Vagina (tissue), 2 donors: ENCODE measurements at places on chromosomes 6 and 20. TPM values are rescaled to one million over a fixed set of nuclear protein-coding genes. Genes with fewer than 3 reads are reported as not detected.

HLA-DPB1 gene
- total RNA-seq: 94.8 TPM

BCAS4 gene
- total RNA-seq: 1.7 TPM

PPP1R3G gene
- total RNA-seq: 4.4 TPM

- H3K36me3 ChIP-seq: no peaks in the 10 kb centered on the region
- H3K4me3 ChIP-seq: no peak overlapping the region
- no peaks in the 10 kb centered on the region for H3K27me3 ChIP-seq
- no peak for DNase-seq
These were observed 37.9 kb downstream of the PRDM1 start for GRCh38 chr6:106124015-106124414.

LAMA4 gene
- total RNA-seq: 56.5 TPM

KCNK16 gene
- total RNA-seq: not detected

GSTA1 gene
- 1.7 TPM for total RNA-seq

DNA sequence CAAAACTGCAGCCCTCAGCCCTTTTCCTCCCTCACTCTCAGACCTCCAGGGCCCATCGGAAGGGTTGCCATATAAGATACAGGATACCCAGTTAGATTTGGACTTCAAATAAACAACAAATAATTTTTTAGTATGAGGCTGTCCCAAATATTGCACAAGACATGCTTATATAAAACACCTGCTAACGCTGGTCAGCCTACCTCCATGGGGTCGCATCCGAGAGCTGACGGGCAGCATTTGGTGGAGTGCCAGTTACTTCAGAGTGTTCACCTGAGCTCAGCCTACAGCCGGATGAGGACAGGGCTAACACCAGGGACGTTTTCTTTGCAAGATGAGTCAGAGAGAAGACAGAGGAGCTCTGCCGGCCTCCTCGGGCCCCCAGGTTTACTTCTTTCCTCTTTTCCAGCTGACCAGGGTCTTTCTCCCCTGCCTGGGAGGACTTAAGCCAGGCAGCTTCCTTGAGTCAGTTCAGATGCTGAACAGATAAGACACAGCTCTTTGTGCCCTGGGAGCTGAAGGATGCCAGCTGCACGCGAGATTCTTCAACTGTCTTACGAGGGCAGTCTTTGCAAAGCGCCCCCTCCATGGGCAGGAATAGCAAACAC is 141.2 kb upstream of the KCNG1 start:
- H3K27ac ChIP-seq: no peak overlapping the region
- no peak for DNase-seq
- no peak overlapping the region for H3K4me3 ChIP-seq
- H3K4me1 ChIP-seq: no peaks in the 10 kb centered on the region
- H3K36me3 ChIP-seq: no peaks in the 10 kb centered on the region

- H3K36me3 ChIP-seq: peaks cover 5% of the 10 kb centered on the region
- H3K4me3 ChIP-seq: no peak overlapping the region
- H3K4me1 ChIP-seq: no peaks in the 10 kb centered on the region
- no peak for DNase-seq
These were observed 25.7 kb upstream of the TCFL5 start for GRCh38 chr20:62887152-62887859.

ABRACL gene
- total RNA-seq: 14.0 TPM

GMDS gene
- 30.2 TPM for total RNA-seq

DNA sequence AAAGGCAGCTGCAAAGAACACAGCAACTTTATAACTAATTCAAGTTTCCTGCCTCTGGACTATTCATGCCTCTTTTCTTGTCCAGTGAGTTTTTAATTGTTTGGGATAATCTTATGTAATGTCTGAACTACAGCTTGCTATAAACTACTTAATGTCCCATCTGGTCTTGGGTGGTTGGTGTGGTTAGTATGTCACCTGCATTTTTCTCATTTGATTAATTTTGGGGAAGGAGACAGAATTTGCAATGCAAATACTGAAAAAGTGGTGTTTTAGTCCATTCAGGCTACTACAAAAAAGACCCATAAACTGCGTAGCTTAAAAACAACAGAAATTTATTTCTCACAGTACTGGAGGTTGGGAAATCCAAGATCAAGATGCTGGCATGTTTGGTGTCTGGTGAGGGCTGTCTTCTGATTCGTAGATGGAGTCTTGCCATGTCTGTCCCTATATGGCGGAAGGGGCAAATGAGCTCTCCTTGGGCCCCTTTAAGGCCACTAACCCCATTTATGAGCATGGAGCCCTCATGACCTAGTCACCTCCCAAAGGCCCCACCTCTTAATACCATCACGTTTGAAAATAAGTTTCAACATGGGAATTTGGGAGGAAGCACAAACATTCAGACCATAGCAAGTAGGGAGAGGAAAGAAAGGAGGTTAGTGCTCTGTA is 22.4 kb downstream of the RNF8 start:
- H3K36me3 ChIP-seq: no peaks in the 10 kb centered on the region
- H3K4me3 ChIP-seq: no peak overlapping the region
- H3K27ac ChIP-seq: no peak overlapping the region
- peaks cover 19% of the 10 kb centered on the region for H3K4me1 ChIP-seq
- no peak for DNase-seq

NRSN2 gene
- total RNA-seq: 21.6 TPM

DNA sequence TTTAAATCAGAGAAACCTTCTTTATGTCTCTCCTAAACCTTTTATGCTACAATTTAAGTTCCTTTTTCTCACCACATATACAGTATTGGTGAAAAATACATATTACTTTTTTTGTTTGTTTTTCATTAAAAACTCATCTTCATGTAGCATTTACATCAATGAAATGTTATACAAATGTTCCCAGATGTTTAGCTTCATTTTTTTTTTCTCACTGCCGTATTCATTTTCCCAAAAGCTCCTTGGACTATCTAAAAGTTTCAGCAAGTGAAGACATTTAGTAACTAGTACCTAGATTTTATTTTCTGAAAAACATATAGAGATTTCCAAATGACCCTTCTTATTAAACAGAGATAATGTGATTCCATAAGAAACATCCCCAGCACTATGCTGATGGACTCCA is 128.9 kb downstream of the BMP5 start:
- DNase-seq: no peak
- H3K27me3 ChIP-seq: no peaks in the 10 kb centered on the region
- no peak overlapping the region for H3K27ac ChIP-seq
- H3K4me1 ChIP-seq: no peaks in the 10 kb centered on the region
- H3K4me3 ChIP-seq: no peak overlapping the region
- H3K36me3 ChIP-seq: no peaks in the 10 kb centered on the region

GPLD1 gene
- 15.7 TPM for total RNA-seq

OLIG3 gene
- not detected for total RNA-seq

RIMS4 gene
- 6.4 TPM for total RNA-seq

NKX2-4 gene
- total RNA-seq: not detected

- H3K4me1 ChIP-seq: peaks cover 6% of the 10 kb centered on the region
- no peak overlapping the region for H3K27ac ChIP-seq
- no peak for DNase-seq
- no peak overlapping the region for H3K4me3 ChIP-seq
These were observed 92.1 kb downstream of the SYNJ2 start for GRCh38 chr6:158073776-158074175.

DNA sequence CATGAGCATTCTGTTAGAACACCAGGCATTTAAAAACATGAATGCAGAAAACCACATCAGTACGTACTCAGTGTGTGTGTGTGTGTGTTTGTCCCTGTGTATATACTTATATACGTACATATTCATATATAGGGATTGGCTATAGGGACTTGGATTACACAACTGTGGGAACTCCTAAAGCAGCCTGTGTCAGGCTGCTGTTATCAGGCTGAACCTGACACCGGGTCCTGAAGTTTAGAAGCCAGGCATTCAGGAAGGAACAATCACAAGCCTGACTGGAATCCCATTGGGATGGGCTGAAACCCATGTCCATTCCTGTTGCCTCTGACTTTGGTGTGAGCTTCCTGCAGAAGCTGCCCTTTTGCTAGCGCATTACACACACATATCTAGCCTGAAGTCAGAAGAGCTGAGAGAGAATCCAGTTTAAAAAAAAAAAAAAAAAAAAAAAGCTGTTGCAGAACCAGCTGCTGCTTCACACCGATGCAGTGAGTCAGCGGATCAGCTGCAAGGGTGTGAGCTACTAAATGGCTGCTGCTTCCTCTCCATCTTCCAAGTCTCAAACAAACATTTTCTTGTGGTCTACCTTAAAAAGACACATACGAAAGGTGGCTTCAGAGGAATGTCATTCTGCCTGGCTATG is 348.1 kb downstream of the THBS2 start:
- DNase-seq: no peak
- no peaks in the 10 kb centered on the region for H3K4me1 ChIP-seq
- H3K36me3 ChIP-seq: no peaks in the 10 kb centered on the region
- no peak overlapping the region for H3K27ac ChIP-seq
- H3K4me3 ChIP-seq: no peak overlapping the region

GRCh38 chr6:125233202-125233601 is 68.6 kb downstream of the HDDC2 start:
- H3K27ac ChIP-seq: no peak overlapping the region
- DNase-seq: no peak
- H3K4me1 ChIP-seq: peaks cover 27% of the 10 kb centered on the region
- no peaks in the 10 kb centered on the region for H3K36me3 ChIP-seq

DNA sequence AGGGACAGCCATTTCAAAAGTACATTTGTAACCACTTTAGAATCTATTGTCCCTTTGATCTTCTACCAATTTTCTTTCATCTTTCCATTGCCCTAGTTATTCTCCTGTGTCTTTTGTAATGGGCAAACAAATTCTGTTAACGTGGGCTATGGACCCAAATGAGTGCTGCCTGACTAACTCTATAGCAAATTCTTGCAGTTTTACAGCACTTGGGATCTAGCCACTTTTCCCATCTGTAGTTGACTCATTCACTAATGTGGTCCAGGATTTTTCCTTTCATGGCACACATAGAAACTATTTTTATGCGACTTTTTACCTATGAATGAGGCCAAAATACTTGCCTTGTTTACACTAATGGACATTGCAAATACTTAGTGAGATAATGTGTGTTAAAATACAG is 52.0 kb downstream of the GRIK2 start:
- H3K36me3 ChIP-seq: no peaks in the 10 kb centered on the region
- no peak overlapping the region for H3K4me3 ChIP-seq
- no peak overlapping the region for H3K27ac ChIP-seq
- DNase-seq: no peak

DNA sequence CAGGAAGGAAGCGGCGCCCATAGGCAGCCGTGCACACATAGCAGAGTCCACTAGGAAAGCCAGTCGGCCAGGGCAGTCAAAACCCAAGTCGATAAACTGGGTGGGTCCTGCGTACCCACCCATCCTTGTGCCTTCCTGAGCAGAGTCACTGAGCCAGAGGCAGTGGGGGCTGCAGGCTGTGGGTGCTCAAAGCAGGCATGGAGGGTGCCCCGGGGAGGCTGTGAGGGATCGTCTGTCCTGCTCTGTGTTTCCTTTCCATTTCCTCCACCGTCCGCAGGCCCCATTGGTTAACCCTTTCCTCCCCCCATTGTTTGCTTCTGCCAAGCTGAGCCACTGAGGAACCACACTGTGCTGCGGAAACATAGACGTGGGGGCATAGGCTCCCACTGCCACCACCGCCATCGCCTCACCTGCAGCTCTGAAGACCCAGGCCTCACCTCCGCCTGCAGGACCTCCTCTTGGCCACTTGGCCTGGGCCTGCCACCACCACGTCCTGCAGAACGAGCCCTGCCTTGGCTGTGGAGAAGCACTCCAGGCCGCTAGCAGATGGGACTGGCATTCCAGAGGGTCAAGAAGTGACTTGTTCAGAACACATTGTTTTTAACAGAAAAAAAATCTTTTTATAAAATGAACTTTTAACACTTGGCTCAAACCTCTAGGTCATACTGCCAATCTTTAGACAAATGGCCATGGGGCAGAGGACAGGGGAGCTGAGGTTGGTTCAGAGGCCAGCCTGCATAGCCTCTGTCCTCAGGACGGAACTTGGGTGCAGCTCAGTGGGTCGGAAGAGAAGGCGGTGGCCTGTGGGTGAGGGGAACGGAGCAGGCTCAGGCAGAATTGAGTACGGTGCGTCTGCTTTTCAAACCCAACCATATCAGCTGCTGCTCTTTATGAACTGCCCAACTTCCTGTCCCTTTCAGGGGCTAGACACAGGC is 52.6 kb downstream of the TCP11 start:
- peaks cover 44% of the 10 kb centered on the region for H3K36me3 ChIP-seq
- H3K4me3 ChIP-seq: no peak overlapping the region
- H3K4me1 ChIP-seq: peaks cover 31% of the 10 kb centered on the region
- no peak for DNase-seq
- H3K27me3 ChIP-seq: no peaks in the 10 kb centered on the region
